Lung microvascular endothelial cell (primary cell): ENCODE measurements at places on chromosomes 2 and 18. TPM values are rescaled to one million over a fixed set of nuclear protein-coding genes. Genes with fewer than 3 reads are reported as not detected.

GRCh38 chr2:219252084-219252483 is 959 bp upstream of the TUBA4B start:
- no peak for DNase-seq

Gene TM4SF20
- total RNA-seq, result not detected in 2 replicates

- no peak for DNase-seq
These were observed 39.8 kb upstream of the DNMT3A start for GRCh38 chr2:25381502-25381901.

Gene ALK
- not detected in 2 replicates for total RNA-seq

GRCh38 chr18:26335571-26336487 is 109.6 kb downstream of the TAF4B start:
- peak; percentile 10 for DNase-seq

GRCh38 chr2:239224199-239224570 is 176.6 kb downstream of the HDAC4 start:
- DNase-seq, result no peak

Gene NT5DC4
- not detected in 2 replicates for total RNA-seq

Gene SOX11
- not detected in 2 replicates for total RNA-seq

Gene STAT4
- total RNA-seq, result 0.22 and 0.40 TPM in 2 replicates

Gene DES
- 0.20 TPM in 1 of 2 replicates, not detected in the other for total RNA-seq
